ENCODE measurements at places on chromosomes 2 and 18.

- H3K27me3 ChIP-seq: peaks cover 10% of the 10 kb centered on the region
- H3K27ac ChIP-seq: no peak overlapping the region
- no peaks in the 10 kb centered on the region for H3K4me1 ChIP-seq
- peaks cover 4% of the 10 kb centered on the region for H3K36me3 ChIP-seq
- H3K4me3 ChIP-seq: no peak overlapping the region
These were observed 108.5 kb upstream of the NCK2 start for GRCh38 chr2:105636109-105636740.

- H3K4me3 ChIP-seq: no peak overlapping the region
- H3K4me1 ChIP-seq: no peaks in the 10 kb centered on the region
- no peak overlapping the region for H3K27ac ChIP-seq
- H3K36me3 ChIP-seq: peaks cover 2% of the 10 kb centered on the region
- H3K27me3 ChIP-seq: peaks cover 38% of the 10 kb centered on the region
These were observed 33.7 kb downstream of the SLC9A4 start for GRCh38 chr2:102506743-102507142.

DNA sequence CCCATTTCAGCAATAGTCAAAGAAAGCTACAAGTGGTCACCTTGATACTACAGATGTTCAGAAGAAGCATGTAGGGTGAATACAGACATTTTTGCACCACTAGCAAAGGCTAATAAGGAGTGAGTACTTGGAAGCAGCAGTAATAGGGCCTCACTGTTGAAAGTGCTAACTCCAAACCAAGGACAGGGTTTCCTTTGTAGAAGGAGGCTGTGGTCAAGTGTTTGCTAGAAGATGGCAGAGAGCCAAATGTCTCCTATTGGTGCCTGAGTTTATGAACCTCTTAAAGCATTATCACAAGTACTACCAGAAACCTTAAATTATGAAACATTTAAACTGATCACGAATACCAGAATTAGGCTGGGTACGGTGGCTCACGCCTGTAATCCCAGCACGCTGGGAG is 308.1 kb downstream of the ZEB2 start:
- H3K36me3 ChIP-seq: no peaks in the 10 kb centered on the region
- no peak overlapping the region for H3K27ac ChIP-seq
- H3K4me1 ChIP-seq: peaks cover 16% of the 10 kb centered on the region
- no peak for DNase-seq

DNA sequence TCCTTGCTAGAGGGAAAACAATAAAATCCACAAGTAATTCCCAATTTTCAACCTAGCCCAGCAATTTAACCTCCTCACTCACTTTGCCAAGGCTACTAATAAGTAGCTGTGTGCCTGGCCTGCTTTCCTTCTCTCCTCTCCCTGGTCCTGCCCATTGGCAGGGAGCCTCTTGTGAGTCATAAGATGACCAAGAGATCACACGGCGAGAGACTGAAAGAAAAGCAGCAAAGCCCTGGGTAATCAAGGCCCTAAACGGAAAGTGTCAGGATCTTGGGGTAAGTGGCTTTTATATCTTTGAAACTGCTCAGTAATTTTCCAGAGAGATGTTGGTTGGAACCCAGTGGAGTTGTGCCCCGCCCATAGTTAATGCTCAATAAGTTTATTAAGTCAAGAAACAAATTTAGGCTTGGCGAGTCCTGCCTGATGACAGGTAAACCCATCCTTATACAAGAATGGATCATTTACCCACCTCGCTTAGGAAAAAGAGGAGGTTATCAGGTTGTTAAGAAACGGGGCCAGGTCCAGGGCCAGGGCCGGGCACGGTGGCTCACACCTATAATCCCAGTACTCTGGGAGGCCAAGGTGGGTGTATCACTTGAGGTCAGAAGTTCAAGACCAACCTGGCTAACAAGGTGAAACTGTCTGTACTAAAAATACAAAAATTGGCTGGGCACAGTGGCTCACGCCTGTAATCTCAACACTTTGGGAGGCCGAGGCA is 10.0 kb upstream of the ADAM17 start:
- H3K36me3 ChIP-seq: no peaks in the 10 kb centered on the region
- DNase-seq: no peak
- no peaks in the 10 kb centered on the region for H3K27me3 ChIP-seq
- H3K4me1 ChIP-seq: peaks cover 2% of the 10 kb centered on the region
- H3K27ac ChIP-seq: no peak overlapping the region

GRCh38 chr2:121242175-121242875 is 42.7 kb downstream of the TFCP2L1 start:
- H3K27ac ChIP-seq: no peak overlapping the region
- no peak for DNase-seq
- H3K27me3 ChIP-seq: peaks cover 17% of the 10 kb centered on the region
- no peaks in the 10 kb centered on the region for H3K36me3 ChIP-seq
- no peaks in the 10 kb centered on the region for H3K4me1 ChIP-seq
